Activated CD4-positive, alpha-beta T cell treated with anti-CD3 and anti-CD28 coated beads for 36 hours (primary cell): ENCODE measurements at places on chromosomes 5 and 9. TPM values are rescaled to one million over a fixed set of nuclear protein-coding genes. Genes with fewer than 3 reads are reported as not detected.

SNX24 gene
- total RNA-seq, result 4.9 TPM

HNRNPA0 gene
- total RNA-seq, result 32.1 TPM

- no peaks in the 10 kb centered on the region for H3K36me3 ChIP-seq
- DNase-seq, result no peak
- H3K4me3 ChIP-seq, result no peak overlapping the region
- H3K4me1 ChIP-seq, result no peaks in the 10 kb centered on the region
- no peak overlapping the region for H3K27ac ChIP-seq
Measured at GRCh38 chr5:96547486-96547885, 114.4 kb upstream of the PCSK1 start.

- H3K27ac ChIP-seq, result no peak overlapping the region
- no peaks in the 10 kb centered on the region for H3K4me1 ChIP-seq
- DNase-seq, result no peak
- H3K36me3 ChIP-seq, result no peaks in the 10 kb centered on the region
Measured at GRCh38 chr9:25857147-25857546, 178.9 kb upstream of the TUSC1 start.

- peaks cover 20% of the 10 kb centered on the region for H3K27me3 ChIP-seq
- H3K36me3 ChIP-seq, result no peaks in the 10 kb centered on the region
- DNase-seq, result no peak
- no peak overlapping the region for H3K4me3 ChIP-seq
Measured at GRCh38 chr5:139982157-139982974, 60.7 kb downstream of the NRG2 start.
